ENCODE measurements at places on chromosomes 7 and 10.

DNA sequence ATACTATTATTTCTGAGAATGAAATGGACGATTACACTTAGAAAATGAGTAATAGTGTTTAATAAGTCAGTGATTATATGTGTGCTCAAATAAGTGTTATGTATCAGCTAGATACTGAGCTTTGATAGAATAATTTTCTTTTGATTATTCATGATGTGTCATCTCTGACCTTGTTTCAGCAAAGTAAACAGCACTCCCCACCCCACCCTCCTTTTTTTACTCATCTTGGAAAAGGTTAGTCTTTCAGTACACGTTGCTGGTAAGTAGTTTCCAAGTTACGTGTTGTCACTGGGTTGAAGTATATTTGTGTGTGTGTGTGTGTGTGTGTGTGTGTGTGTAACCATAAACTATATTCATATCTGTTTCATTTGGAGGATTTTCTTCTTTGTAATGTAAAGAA lies 84.1 kb downstream of the GNAI1 start:
- no peak for DNase-seq

DNA sequence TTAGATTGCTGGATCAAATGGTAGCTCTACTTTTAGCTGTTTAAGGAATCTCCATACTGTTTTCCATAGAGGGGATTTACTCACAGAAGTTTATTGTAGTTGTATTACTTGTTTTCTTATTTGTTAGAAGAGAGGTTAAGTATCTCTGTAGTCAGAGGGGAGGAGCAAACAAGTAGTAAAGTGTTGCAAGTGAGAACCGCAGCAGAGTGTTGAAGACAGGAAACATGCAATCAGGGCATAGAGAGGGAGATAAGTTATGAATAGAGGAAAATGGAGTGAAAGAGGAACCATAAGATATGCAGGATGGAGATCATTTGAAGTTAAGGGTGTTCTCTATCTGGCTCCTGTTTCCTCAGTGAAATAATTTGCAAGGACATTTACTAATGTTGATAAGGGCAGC lies 331.4 kb upstream of the TMEM229A start:
- DNase-seq = no peak

DNA sequence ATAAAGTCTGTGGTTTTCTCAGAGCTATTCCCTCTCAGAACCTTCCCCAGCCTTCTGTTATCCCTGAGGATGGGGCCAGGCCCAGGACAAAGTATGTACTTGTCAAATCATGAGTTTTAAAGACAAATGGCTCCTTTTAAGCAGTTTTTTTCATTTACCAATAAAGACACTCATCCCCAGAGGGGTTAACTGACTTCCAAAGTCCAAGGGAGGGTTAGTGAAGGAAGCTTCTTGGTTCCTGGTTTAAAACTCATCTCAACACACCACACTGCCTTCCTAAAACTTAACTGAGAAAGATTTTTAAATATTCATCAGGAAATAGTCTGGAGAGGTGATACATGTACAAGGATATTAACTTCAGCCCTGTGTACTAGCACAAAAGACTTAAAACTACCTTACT lies 15.9 kb downstream of the NMT2 start:
- no peak for DNase-seq

- DNase-seq = no peak
Observed at GRCh38 chr7:55104123-55104522, 85.3 kb downstream of the EGFR start.

GRCh38 chr7:2763597-2763996 lies 75.6 kb downstream of the AMZ1 start:
- DNase-seq = no peak

DNA sequence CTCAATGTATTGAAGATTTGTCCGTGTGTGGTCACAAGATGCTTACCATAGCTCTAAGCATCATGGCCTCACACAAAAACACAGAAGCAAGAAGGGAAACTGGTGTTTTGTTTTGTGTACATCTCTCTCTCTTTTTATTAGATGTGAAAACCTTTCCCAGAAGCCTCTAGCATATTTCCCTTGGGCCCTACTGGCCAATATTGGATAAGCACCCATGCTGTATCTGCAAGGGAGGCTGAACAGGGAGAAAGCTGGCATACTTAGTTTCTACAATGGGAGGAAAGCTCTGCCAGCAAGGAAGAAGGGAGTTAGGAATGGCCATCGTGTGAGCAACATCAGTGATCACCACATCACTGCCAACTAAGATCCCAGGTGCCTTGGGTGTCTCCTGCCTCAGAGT lies 9.6 kb upstream of the NAMPT start:
- no peak for DNase-seq

DNA sequence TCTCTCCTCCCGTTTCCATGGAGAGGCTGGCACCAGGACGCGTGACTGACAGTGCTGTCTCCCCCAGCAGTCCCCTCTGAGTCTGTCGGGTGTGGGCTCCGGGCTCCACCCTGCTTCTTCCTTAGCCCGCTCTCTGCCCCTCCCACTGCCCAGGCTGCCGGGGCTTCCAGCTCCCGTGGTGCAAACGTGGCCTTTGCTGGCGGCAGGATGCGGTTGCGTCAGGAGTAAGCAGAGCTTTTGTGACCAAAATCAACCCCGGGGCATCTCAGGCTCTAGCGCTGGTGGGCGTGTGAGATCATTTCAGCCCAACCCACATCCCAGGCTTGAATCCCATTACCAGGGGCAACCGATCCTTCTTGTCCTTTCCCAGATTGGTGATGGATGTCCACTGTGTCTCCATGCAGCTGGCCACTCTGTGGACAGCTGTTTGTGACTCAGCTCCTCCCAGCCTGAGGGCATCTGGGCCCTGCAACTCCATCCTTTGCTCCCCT lies 28.2 kb downstream of the PTPRE start:
- DNase-seq = no peak

- no peak for DNase-seq
Observed at GRCh38 chr10:64977915-64978314, 1456.7 kb downstream of the REEP3 start.

DNA sequence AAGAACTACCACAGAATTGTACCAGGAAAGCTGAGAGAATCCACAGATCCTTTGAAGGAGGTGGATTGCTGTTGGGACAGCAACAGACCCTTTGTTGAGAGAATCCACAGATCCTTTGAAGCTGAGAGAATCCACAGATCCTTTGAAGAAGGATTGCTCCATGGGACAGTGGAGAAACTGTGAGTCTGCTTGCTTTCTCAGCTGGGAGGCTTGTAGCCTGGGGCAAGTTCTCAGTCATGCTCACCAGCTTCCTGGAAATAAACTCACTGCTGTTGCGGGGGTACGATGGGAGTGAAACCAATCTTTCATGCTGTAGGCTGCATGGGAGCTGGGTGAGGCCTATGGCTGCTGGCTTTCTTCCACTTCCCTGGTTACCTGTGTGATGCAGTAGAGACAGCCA lies 106.3 kb downstream of the C7orf25 start:
- no peak for DNase-seq

DNA sequence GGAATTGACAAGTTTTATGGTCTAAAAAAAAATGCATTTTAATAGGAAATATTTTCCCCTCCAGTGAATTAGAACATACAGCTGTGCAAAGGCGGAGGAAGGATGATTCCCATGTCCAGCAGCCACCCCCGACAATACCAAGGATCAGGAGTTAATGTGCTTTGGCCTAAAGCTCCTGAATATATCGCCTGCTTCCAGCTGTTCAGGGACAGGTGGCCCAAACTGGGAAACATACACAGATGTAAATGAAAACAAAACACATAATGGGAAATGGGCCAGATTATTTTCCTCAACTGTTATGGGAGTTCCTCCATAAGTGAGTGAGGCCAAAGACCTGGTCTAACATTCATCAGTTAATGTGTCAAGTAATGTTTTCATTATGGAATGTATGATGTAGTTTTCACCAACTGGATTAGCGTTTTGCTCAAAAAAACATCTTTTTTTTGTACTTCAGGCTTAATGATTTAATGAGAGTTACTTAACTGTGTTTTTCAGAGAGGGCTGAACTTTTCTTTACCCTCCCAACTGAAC lies 55.1 kb upstream of the LAMB1 start:
- no peak for DNase-seq

DNA sequence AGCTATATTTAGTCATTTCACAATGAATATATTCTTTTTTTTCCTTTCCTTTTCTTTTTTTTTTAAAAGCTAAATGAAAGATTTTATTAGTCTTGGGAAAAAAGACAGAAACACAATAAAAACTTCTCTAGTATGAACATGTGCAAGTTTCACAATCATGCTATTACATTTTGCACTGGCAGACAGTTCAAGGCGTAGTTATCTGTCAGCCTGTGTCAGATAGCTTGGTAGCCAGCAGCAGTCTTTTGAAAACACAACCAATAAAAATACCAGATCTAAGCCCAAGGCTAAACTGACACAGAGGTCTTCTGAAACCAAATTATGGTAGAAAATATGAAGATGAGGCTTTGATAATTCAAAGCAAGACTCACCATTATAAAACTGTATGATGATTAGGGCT lies 205.8 kb upstream of the TEX47 start:
- DNase-seq = no peak
